T-cell (primary cell): ENCODE measurements at places on chromosomes 11 and 22.

DNA sequence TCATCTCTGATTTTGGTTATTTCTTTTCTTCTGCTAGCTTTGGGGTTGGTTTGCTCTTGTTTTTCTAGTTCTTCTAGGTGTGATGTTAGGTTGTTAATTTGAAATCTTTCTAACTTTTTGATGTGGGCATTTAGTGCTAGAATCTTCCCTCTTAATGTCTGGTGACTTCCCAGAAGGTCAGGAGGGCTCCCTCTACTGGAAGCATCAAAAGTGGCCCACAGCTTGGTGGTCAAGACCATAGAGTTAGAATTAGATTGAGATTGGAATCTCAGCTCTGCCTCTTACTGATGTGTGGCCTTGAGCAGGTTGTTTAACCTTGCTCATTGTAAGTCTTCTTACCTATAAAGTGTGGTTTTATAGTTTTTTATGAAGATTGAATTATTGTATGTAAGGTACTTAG lies 99.3 kb downstream of the FDX1 start:
- DNase-seq: no peak

DNA sequence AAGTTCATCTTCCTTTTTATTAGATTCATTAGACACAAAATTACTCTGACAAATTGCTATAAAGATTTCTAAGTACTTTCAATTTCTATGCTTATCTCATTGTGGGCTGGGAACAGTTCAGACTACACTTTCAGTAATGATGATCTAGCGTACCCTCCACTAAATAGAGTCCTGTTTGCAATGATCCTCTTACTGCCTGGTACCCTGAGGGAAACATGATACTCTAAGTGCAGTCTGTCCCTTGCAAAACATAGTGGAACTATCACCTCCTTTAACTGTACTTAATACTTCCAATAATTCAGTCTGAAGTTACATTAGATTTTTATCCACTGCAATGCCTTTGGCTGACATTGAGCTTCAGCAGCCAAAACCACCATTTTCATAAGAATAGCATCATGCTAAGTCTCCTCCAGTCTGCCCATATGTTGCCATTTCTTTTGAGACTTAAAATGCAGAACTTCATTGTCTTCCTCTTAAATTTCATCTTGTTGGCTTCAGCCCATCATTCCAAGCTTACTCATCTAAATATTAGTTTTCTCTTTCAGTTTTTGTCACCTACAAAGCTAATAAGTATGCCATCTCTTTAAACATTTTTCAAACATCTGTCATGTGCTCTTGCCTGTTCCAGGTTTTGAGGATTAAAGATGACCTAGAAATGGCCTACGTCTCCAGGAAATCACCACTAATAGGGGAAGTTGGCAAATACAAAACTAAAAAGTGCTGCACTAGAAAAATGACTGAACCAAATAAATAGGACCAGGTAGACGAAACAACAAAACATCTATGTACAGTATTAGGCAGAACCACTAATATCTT lies 55.5 kb downstream of the PAK1 start:
- DNase-seq: no peak

- DNase-seq: no peak
Observed at GRCh38 chr22:43042101-43042780, 27.3 kb upstream of the PACSIN2 start.

- no peak for DNase-seq
Observed at GRCh38 chr11:45724153-45724552, 58.7 kb upstream of the CHST1 start.

GRCh38 chr11:122617297-122617696 lies 38.2 kb upstream of the UBASH3B start:
- no peak for DNase-seq

- no peak for DNase-seq
Observed at GRCh38 chr22:21587803-21588611, 20.5 kb downstream of the UBE2L3 start.

DNA sequence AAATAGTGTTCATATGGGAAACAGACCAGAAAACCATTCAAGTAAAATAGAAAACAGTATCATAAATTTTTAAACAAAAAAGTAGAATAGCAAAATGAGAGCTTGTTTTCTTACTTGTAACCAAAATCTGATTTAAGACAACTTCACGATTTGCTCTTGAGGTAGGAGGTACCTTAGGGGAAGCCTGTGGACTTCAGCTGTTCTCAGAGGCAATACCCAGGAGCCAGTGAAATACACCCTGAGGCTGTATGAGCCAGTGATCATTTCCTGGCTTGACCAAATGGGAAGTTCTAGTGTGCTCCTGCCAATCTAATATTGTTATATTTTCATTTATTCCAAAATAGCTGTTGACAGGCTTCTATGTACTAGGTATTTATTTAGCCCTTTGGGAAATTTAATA lies 104.8 kb downstream of the ARHGAP42 start:
- DNase-seq: no peak

DNA sequence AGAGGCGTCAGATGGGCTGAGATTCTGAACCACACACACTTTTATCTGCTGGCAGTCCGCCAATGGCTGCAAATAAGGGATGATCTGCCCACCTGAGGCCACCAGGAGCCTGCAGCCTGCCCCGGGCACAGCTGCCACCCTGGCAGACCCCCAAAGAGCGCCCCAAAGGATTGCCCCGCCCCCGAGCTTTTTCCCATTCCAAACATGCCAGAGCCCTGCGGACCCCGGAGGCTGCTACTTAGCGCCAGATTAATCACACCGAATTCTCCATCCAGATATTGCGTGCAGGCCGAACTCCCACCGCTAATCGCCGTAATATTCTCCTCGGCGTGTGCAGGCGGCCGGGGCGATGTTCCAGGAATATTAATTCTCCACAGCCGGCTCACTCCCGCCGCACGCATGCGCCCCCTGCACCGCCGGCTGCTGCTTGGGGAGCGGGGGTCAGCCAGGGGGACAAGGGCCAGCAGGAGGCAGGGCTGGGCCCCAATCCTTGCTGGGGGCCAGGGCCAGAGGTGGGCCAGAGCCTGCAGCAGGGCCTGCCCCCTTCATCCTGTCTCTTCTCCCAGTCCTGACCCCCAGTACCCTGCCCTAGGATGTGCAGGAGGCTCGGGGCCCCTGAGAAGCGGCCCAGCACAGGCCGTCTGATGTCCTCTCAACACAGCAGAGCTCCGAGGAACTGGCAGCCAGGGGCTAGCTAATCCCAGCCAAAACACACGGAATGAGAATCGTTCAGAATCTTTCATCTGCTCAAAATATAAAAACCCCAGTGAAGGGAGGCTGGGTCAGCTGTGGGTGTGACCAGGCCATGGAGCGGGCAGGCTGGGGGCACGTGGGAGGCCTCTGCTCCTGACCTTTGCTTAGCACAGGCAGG lies 19.5 kb upstream of the TCF20 start:
- no peak for DNase-seq

GRCh38 chr11:30487200-30487898 lies 98.8 kb downstream of the MPPED2 start:
- no peak for DNase-seq

DNA sequence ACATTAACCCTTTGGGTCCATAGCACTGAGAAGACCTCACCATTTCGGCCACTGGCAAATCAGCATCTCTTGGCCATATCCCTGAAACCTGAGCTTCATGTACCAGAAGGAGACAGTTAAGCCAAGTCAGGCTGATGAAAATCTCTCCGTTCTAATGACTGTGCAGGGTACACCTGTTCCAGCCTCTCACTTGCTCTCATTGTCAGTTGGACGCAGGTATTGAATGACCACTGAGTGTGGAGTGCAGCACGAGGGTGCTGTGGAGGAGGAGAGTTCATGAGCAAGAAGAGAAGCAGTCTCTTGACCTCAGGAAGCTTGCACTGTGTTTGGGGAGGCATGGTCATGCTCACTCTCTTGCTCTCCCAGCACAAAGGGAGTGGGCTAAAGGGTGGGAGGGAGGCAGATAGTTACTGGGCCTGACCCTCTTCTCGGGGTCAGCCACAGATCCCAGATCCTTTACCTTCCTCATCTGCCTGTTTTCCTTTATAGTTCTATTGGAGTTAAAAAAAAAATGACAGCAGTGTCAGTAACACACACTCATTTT lies 65.2 kb downstream of the ZBTB16 start:
- DNase-seq: no peak

GRCh38 chr11:121773076-121773475 lies 320.3 kb upstream of the SORL1-AS1 start:
- DNase-seq: no peak

DNA sequence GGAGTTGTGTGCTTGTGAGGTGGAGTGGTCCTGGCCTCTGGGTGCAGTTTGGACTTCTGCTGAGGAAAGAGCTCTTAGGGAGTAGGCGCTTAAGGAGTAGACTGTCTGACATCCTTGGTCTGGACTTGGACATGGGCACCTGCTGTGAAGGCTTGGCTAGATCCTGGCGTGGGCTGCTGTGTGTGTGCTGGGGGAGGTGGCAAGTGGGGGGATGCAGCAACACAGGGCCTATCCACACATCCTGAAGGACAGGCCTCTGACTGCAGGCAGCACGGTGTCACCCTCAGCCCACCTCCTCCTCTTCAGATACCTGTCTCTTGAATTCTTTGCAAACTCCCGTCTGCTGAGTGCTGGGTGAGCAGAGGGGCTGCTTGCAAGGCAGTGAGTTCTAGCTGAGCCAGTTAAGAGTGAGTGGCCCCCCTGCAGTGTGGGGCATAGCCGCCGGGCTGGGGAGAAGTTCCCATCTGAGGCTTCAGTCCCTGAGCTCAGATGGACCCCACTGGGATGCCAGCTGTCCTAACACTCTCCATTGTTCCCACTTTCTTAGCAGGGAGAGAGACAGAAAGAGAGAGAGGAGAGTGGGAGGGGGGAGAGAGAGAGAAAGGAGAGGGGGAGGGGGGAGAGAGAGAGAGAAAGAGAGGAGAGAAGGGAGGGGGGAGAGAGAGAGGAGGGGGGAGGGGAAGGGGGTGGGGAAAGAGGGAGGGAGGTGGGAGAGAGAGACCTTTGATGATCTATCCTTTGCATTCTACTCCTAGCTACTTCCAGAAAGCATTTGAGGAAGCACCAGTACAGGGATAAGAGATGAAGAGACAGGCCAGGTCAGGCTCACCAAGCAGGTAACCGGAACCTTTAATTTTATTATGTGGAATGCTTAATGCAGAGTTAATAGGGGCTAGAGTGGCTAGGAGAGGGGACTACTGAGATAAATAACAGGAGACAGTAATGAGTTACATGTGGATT lies 12.6 kb downstream of the SOX10 start:
- no peak for DNase-seq

DNA sequence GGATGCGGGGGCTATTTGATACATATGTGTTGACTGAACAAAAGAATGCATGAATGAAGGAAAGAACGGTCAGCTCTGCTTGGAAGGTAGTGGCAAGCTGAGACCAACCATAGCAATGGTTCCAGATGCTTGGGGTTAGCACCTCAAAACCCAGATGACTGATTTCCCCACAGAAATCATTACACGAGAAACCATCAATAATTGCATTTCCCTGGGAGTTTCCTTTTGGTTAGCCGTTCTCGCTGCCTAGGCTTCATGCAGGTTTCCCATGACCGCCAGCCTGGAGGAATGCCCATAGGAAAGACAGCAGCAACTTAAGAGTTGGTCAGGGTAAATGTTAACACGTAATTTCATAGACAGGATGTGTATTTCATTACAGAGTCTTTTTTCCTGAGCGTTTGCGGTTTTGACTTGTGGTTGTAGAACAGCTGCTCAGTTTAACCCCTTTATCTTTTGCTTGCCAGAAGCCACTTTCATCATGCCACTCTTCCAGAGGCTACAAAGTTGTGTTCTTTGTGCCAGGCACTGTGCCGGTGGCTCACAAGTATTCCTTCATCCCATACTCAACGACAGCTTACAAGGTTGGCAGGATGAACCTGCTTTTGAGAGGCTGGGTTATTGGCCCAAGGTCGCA lies 2.8 kb downstream of the IL17RA start:
- peak; percentile 43 for DNase-seq

GRCh38 chr11:130762638-130763037 lies 153.6 kb downstream of the SNX19 start:
- DNase-seq: no peak

GRCh38 chr11:35404388-35404775 lies 15.0 kb downstream of the SLC1A2 start:
- DNase-seq: no peak

GRCh38 chr11:75790986-75791385 lies 22.4 kb downstream of the DGAT2 start:
- DNase-seq: no peak

GRCh38 chr11:124081483-124081882 lies 33.8 kb upstream of the VWA5A start:
- no peak for DNase-seq

GRCh38 chr11:8267280-8267679 lies 3.6 kb upstream of the LMO1 start:
- no peak for DNase-seq

DNA sequence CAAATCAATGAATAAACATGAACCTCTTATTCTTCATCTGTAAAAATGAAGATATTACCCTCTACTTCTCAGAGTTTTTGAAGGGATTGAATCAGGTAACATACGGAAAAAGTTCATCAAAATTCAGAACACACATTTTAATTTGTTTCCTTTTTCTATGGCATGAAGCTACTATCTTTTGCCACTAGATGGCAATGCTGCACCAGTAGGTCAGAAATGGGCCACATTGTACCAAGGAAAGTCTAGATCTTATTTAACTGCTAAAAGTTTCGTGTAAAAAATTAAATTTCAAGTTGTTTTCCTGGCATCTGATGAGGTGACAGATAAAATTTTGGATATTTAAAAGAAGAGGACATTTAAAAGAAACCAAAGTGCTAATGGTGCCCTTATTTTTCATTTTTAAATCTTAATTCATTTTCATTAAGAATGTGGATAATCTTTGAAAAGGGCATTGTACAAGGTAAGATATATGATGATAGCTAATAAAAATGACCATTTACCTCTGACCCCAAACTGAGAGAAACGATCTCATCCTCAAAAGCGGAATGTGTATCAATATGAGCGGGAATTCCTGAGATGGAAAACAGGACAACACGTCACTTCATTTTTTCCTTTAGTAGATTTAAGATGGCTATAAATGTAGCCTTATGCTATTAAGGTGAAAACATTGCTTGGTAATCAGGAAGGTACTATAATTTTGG lies 16.1 kb downstream of the ALKBH8 start:
- DNase-seq: no peak

DNA sequence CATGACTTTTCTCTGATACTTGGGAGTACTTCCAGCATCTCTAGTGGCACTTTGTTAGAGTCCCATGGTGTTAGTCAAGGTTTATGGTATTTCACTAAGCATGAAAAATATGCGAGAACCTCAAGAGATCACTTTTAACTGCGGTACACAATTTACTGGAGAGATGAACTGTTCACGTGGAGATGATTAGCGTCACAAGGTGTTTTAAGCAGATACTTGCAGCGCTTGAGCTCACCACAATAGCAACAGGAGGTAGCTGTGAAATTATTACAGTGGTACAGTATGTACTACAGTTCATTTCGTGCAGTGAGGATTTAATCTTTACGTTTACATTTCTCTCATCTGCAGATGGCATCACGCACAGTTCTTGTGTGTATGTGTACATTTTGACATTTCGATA lies 4.5 kb downstream of the PARVA start:
- no peak for DNase-seq
